ENCODE measurements at places on chromosomes 11 and 22.
A peak's percentile ranks its signal among the peaks of the same experiment; 100 is the strongest.

DNA sequence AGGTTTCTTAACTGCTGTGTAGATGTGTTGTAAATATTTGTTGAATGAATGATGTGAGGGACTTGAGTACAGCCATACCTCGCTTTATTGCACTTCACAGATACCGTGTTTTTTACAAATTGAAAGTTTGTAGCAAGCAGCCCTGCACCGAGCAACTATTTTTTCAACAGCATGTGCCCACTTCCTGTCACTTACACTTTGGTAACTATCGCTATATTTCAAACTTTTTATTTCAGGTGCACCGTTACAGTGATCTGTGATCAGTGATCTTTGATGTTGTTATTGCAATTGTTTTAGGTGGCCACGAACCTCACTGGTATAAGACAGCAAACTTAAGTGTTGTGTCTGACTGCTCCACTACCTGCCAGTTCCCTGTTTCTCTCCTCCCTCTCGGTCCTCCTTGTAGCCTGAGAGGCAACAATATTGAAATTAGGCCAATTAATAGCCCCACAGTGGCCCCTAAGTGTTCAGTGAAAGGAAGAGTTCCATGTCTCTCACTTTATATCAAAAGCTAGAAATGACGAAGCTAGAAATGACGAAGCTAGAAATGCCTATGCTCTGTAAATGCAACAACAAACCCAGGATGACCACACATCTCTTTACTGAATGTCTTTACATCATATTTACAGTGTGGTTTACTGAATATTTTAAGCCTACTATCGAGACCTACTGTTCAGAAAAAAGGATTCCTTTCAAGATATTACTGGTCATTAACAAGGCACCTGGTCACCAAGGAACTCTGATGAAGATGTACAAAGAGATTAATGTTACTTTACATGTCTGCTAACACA lies 1.0 kb downstream of the SFI1 start:
- DNase-seq, result no peak

DNA sequence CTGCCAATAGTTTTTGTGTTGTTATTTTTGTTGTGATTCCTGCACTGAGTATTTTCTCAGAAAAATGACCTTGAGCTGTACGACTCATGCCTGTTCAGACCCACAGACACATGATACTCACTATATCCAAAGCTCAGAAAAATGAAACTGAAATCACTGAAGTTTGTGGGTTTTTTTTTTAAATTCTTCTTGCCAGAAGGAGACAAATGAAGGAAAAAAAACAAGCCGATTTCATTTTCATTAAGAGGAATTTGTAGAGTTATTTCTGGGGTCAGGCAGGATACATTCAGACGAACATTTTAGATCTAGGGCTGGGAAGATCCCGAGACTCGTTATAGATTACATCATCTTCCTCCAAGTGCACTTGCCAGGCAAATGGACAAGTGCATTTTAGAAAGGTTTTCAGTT lies 60.4 kb downstream of the BMAL1 start:
- DNase-seq, result peak; percentile 63

DNA sequence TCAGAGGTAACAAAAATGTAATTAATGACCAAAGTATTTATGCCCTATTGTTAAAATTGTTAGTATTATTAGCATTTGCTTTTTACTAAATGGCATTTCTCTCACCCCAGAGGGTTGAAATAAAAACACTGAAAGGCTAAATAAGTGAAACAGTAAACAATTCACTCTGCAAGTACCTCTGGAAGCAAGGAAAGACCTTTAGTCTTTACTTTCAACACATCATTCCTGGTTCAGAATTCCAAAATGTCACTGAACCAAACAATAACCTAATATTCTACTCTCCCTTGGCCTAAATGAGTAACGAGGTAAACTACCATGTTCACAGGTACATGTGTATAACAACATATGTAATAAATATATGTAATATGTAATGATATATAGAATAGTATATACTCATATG lies 369.3 kb downstream of the TTC28 start:
- no peak for DNase-seq

- no peak for DNase-seq
Measured at GRCh38 chr11:61775606-61776554, 16.5 kb downstream of the TMEM258 start.

DNA sequence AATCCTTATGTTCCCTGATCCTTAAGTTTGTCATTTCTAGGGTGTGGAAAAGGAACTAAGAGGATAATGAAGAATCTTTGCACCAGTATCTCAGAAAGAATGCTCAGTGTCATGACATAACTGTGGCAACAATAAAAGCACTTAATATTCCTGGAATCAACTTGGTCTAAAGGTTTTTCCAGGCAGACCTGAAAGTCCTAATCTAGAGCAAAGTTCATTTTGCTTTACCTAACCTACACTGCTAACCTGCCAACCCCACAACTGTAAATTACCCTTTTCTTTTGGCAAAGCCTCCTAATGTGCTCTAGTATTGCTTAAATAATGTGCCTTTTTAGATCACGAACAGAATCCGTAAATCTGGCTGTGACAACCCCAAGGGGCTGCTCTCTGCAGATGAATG lies 82.5 kb downstream of the AMBRA1 start:
- DNase-seq, result no peak

DNA sequence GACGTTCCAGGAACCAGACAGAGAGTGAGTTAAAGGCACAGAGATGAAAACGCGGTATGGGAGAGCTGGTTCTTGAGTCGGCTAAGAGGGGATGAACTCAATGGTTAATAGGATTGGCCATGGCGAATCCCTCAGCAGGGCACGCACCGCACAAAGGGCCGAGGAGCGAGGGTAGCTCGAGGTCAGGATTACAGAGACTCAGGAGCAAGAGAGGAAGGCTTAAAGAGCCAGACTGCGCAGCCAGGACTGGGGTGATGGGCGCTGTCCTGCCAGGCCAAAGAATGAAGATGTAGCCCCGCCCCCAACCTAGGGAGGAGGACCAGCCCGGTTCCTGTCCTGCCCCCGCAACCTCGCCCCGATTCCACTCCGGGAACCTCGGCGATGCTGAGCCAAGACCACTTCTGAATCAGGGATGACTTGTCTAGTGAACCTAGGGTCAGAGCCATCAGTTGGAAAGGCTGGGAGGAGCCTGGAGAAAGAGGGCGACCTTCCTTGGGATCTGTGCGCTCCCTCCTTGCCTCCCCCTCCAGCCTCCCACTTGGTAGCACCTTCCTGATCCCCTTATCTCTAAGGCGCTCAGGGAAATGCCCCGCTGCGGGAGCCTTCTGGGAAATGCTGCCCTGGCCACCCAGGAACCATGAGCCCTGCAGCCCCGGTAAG lies at the start of gene PLEKHB1:
TSS of gene PLEKHB1 (plus strand) at position 610 of the 660 bp plus-strand sequence. CDS start at position 638, 28 bp downstream.
- DNase-seq, result no peak

DNA sequence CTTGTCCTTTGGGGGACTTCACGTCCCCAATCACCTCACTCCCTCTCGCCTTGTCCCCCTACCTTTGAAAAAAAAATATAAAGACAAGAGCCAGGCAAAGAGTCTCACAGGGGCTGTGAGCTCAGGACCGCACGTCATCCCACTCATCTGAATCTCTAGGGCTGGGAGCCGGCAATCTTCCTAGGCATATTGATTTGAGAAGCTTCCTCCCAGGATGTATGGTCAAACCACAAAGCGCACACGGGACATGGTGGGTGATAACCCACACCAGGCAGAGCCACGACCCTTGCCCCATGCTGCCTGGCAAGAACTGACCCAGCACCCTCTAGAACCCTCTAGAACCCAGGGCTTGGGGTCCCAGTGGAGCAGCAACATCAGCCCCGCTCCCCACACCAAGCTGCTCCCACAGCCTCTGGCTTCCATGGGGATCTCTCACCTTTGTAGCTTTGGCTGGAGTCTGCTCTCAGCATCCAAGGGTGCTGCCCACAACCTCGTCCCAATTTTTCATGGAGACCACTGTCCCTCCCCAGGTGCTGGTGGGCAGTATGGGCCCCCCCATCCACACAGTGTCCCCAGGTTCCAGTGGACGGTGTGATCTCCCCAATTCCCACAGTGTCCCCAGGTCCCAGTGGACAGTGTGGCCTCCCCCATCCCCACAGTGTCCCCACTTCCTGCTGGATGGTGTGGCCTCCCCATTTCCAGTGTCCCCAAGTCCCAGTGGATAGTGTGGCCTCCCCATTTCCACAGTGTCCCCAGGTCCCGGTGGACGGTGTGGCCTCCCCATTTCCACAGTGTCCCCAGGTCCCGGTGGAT lies 85.2 kb upstream of the FGF3 start:
- no peak for DNase-seq

DNA sequence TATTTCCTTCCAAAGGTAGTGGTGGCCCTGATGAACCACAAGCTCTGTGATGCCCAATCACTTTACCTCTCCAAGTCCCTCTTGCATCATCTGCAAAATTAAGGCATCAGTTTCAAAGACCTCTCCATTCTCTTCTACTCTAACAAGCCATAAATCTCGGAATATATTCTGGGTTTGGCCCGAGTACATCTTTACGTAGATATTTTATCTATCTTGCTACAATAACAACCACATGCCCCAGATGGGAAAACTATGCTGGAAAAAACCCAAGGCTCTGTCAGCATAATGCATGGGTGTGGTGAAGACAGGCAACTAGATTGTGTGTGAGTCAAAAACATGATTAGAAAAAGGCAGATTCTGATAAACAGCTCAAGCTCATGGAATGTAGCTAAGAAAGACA lies 228.2 kb upstream of the BLID start:
- DNase-seq, result peak; percentile 80

- no peak for DNase-seq
Measured at GRCh38 chr11:77211594-77212251, 83.7 kb downstream of the MYO7A start.
